LoVo (cell line): ENCODE measurements at places on chromosomes 13 and 19.
A peak's percentile ranks its signal among the peaks of the same experiment; 100 is the strongest.

DNA sequence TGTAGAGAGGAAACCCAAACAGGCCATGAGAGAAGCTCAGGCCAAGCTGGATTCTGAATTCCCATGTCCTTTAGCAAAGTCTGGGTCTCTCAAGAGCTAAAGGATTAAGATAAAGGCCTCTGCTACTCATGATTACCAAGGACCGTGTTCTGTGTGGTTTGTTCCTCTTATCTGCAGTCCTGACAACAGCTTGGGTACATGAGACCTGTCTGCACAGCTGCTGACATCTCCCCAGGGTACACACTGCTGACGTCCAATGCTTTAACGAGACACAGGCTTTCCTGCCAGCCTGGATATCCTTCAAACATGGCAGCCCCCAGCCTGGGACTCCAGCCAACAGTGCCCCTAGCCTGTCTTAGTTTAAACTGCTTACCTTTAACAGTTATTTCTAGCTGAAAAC is 211.0 kb downstream of the SLC7A1 start:
- DNase-seq: no peak

DNA sequence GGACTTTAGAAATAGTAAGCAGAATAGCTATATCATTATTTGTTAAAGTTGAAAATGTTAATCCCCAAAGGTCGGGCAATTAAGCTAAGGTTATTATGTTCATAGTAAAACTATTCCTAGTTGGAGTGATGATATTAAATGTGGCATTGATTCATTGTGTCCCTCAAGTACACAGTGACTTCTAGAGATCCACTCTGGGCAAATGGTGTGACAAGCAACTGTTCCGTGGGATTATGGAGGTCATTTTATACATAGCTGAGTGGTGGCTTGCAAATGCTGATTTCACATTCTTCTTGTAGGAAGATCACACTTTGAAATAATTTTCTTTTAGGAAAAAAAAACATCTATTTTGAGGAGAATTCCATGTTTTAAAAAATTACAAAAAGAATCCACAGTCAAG is 317.8 kb downstream of the ATP8A2 start:
- DNase-seq: no peak

DNA sequence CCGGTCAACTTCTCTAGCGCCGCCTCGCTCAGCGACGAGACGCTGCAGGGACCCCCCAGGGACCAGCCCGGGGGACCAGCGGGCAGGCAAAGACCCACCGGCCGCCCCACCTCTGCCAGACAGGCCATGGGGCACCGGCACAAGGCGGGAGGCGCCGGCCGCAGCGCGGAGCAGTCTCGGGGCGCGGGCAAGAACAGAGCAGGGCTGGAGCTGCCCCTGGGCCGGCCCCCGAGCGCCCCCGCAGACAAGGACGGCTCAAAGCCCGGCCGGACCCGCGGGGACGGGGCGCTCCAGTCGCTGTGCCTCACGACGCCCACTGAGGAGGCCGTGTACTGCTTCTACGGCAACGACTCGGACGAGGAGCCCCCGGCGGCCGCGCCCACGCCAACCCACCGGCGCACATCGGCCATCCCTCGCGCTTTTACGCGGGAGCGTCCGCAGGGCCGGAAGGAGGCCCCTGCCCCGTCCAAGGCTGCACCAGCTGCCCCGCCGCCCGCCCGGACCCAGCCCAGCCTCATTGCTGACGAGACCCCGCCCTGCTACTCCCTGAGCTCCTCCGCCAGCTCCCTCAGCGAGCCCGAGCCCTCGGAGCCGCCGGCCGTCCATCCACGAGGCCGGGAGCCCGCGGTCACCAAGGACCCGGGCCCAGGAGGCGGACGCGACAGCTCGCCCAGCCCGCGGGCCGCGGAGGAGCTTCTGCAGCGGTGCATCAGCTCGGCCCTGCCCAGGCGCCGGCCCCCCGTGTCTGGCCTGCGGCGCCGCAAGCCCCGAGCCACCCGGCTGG is 11.3 kb downstream of the C19orf25 start:
- no peak for DNase-seq

- DNase-seq: peak; percentile 5
These were observed 66.6 kb downstream of the SPRYD7 start for GRCh38 chr13:49869519-49869918.

DNA sequence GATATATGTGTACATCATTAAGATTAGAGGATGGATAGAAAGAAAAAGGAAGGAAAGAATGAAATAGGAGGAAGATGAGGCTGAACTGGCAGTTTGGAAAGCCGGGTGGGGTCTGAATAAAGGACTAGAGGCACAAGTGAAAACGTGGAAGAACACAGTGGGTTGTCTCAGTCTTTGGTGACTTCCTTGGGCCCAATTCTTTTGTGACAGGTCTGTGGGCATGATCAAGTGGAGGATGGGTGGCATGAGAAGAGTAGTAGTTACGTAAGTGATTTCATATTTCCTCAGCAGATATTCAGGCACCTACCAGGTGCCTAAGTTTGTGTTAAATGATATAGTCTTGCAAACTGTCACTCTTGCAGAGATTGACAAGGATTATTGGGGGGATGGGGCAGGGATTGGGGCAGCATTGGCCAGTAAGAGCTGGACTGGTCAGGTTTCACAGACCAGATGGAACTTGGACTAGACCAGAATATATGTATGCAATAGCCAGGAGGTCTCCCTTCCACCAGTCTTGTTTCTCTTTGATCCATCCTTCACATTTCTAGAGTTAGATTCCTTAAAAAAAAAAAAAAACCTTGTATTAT is 2.7 kb downstream of the TPP2 start:
- DNase-seq: no peak

DNA sequence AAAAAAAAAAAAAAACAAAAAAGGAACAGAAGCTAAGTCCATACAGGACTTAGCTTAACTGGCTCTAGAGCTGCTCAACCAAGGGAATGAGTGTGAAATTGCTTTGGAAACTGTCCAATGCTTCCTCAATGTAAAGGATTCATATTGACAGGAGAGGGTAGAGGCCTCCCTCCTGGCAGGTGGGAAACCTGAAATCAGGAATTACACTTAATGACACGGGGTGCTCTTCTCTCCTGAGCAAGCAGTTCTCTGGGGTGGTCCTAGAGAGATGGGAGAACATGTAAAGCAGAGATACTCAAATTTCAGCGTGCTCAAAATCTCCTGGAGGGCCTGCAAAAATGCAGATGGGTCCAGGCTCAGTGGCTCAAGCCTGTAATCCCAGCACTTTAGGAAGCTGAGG is 3.6 kb upstream of the MAG start:
- DNase-seq: no peak
